ENCODE measurements at places on chromosomes 12 and 14. TPM values are rescaled to one million over a fixed set of nuclear protein-coding genes. Genes with fewer than 3 reads are reported as not detected.

GRCh38 chr14:50612806-50613205 lies 52.9 kb downstream of the ATL1 start:
- no peak for DNase-seq

DNA sequence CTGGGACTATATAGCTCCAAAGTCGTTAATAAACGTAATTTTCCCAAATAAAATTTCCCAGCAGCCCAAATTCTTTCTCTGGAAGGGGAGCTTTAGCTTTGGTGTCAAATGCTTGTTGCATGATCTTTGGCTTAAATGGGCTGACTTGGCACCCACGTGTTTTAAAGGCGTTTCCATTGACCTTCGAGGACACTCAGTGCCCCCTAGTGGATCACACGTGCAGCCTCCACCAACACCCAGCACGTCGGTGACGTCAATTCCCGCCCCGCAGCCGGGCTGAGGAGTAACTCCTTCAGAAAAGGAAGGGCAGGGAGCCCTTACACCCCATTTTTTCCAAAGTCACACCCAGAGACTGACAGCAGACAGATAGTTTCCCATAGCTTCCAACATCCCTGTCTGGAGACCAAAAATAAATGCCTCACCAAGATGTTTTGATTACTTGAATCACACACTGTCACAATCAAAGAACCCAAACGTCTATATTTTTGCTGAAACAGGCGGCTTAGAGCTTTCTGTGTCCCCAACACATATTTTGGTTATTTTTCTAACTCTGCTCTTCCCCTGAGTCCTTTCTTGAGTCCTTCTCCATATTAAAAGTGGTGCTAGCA lies 707.9 kb downstream of the AACS start:
- DNase-seq, result no peak

Gene RNF31
- 94.6 TPM for total RNA-seq

Gene PTGER2
- 3.3 TPM for total RNA-seq

GRCh38 chr12:97404543-97404942 lies 58.1 kb upstream of the RMST start:
- no peak for DNase-seq

GRCh38 chr12:49680075-49680474 lies 27.1 kb downstream of the FMNL3 start:
- no peak for DNase-seq

- DNase-seq, result no peak
These were observed 9.8 kb downstream of the BEGAIN start for GRCh38 chr14:100577321-100577985.

DNA sequence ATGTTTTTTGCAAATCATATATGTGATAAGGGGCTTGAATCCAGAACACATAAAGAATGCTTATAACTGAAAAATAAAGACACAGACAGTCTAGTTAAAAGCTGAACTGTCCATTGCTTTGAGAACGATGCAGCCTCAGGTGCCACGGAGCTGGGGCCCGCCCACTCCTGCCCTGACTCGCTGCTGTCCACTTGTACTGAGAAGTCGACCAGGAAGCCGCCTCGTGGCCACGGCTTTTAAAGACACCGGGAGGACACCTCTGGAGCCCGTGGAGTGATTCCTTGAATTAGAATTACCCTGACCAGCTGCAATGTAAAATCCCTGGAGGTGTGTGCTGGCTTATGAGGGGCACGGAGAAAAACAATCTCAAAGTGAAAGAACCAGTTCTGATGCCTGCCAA lies 23.9 kb upstream of the TEX22 start:
- DNase-seq, result no peak

Gene ZNF740
- total RNA-seq, result 28.4 TPM

Gene SAMD15
- not detected for total RNA-seq

DNA sequence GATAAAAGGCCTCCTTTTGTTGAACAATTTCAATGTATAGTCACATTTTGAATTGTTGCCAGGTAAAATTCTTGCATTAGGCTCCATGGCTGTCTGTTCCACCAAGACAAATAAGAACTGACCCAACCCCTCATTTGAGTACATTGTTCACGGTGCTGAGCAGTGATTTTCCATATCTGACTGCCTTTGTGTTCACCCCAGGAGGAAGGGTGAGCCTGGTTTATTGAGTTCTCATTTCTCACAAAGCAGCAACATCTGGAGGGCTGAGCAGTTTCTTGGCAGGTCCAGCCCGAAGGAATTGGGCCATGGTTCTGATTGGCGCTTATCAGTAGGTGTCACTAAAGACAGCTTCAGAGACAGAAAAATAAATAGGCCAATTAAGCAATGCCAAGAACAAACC lies 149.1 kb downstream of the BMP4 start:
- no peak for DNase-seq

DNA sequence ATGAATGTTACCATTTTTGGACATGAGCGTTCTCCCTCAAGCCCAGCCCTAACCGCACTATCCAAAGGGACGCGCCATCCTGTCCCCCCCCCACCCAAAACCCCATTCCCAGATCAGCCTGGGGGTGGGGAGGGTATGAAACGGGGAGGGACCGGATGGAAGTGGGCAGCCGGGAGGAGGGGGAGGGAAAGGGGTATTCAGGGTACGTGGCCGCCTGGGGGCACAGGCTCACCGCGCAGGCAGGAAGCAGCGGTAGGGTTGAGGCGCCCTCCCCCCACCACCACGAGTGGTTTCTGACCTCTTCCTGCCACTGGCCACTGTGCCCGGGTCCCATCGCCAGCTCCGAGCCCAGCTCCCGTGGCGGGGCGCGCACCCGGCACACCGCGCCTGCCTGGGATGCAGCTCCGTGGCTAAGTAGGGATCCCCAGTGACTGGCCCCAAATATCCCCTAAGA lies 1.4 kb downstream of the ACTN1 start:
- peak; percentile 62 for DNase-seq

DNA sequence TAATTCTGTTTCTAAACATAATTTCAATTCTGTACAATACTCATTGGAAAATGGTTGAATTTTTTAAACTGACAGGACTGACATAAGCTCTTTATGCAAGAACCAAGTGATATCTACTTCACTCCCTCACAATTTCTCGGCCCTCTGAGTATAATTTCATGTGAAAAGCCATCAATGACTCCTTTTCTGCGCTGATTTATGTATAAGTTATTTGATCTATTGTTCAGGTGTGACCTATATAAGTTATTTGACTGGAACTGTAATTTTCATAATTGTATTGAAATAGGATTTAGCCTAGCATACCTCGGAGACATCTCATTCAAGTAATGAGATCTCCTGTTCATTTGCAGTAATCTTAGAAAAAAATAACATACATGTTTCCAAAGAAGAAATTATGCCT lies 184.4 kb downstream of the SYT1 start:
- DNase-seq, result no peak

GRCh38 chr12:132921685-132922084 lies 34.3 kb upstream of the CHFR start:
- DNase-seq, result no peak

DNA sequence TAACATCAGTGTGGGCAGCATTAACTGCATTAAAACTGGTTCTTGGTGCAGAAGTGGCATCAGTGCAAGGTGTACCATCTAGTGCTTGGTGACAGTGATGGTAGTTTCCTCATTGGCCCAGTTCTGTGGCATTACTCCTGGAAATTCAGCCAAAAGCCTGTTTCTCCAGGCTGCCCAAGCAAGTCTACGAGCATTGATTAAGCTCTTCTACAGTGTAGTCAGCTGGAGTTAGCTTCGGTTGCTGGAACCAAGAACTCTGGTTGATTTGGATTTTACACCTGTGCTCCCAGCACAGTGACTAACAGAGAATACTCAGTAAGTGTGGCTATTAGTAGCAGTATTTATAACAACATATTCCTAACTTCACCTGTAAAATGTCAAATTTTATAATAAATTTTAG lies 84.9 kb upstream of the ZDHHC17 start:
- DNase-seq, result no peak

DNA sequence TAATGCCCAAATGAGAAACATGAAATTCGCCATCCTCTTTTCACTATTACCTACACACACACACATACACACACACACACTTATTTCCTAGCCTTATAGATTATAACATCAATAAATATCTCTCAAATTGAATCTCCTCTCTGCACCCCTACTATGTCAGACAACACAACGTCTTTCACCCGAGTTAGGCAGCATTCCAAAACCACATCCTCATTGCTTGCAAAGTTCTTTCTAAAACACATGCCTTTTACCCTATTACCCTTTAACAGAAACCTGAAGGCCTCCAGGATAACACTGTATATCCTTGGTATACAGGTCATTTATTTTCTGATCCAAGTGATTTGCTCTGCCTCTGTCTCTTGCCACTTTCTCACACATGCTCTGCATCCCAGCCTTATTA lies 56.3 kb downstream of the KCNH5 start:
- no peak for DNase-seq

DNA sequence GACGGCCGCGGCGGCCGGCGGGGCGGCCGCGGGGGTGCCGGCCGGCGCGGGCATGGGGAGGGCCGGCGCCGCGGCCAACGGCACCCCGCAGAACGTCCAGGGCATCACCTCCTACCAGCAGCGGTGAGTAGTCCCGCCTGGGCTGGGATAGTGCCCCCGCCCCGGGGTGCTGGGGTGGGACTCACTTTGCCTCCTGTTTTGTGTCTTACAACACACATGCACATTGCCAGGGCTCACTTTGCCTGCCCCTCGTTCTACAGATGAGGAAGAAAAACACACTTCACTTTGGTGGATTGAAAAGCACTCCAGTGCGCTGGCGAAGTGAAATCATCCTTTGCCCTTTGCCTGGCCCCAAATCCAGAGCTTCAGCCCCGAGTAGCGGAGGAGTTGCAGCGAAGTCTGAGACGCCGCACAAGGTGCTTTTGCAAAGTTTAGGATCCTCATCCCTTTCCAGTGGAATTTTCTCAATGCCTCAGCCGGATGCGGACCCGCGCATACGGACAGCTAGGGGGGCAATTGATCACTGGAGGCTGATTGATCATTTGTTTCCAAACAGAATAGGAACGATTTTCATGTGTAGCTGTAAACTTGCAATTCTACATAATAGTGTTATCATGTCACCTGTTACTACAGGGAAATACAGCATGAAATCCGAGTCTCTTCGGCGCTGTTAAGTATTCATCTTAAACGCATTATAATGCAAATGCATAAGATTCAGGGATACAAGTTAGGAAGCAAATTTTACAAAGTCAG lies 3.6 kb upstream of the NPAS3 start:
- no peak for DNase-seq

- DNase-seq, result no peak
These were observed 493.6 kb downstream of the PCNX1 start for GRCh38 chr14:71400871-71401321.

DNA sequence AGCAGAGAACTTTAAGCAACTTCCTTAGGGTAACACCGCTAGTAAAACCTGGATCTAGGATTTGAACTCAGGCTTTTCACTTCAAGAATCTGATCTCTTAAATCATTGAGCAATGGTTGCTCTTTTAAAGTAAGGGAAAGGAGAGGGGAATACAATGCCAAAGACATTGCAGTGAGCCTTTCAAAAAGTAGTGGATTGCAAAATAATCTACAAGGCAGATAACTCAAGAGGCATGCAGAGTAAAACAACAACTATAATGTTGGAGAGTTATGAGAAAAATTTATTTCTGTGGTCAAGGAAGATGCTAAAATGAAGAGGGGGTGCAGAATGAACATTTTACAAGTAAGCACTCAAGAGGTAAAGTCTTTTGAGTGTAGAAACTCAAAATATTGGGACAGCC lies 432.6 kb downstream of the C12orf50 start:
- no peak for DNase-seq

- no peak for DNase-seq
These were observed 401.3 kb downstream of the DIO2 start for GRCh38 chr14:79809849-79810612.

DNA sequence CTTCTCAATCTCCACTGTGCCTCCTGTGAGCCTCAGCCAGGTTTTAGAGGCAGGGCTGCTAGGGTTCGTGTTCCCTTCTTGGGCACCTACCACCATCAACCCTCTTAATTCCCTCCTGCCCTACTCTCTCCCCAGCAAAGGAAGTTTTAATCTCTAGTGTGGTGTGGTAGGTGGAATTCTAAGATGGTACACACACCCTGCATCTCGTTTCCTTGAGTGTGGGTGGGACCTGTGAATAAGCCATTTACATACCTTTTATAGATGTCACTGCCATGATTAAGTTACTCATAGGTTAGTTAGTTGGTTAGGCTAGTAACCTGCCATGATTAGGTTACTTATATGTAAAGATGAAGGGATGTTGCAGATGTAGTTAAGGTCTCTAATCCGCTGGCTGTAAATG lies 114.8 kb upstream of the VRK1 start:
- DNase-seq, result no peak

Gene TAS2R7
- total RNA-seq, result not detected

Gene ARHGEF40
- total RNA-seq, result 61.7 TPM

- no peak for DNase-seq
These were observed 949 bp upstream of the KIF21A start for GRCh38 chr12:39443929-39444209.

DNA sequence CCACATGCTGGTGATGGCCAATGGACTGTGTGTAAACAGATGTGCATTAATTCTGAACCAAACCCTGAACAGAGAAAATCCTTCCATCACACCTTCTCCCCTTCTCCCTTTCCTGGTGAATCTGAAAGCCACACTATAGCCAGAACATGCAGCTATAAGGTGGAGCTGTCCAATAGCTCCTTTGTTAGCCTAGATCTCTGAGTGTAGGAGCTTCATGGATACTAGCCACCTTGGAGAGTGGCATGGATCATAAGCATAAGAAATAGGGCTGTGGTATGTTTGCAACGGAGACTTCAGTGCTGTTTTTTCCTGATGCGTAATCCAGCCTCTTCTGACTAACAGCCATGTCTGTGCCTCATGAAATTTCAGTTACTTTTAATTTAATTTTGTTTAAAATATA lies 364.5 kb downstream of the BTG1 start:
- no peak for DNase-seq

Gene ASB2
- 47.2 TPM for total RNA-seq

- DNase-seq, result no peak
These were observed 17.9 kb downstream of the RTRAF start for GRCh38 chr14:52007211-52007610.

GRCh38 chr12:110183386-110183785 lies 59.2 kb downstream of the IFT81 start:
- DNase-seq, result no peak

Measured in thoracic aorta (tissue), 2 donors.